DMS79 (cell line): ENCODE measurements at places on chromosomes 16 and 17.

DNA sequence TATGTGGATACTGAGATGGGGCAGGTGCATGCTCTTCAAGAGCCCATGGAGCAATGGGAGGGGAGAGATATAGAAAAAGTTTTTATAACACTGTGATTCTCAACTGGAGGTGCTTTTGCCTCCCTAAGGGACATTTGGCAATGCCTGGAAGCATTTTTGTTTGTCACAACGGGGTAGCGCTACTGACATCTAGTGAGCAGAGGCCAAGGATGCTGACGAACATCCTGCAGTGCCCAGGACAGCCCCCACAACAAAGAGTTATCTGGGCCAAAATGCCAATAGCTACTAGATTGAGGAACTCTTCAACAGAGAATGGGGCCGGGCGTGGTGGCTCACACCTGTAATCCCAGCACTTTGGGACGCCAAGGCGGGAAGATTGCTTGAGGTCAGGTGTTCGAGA, 67.2 kb upstream of the CLEC3A start:
- DNase-seq = no peak

GRCh38 chr16:30802936-30803335, 15.9 kb upstream of the ZNF629 start:
- DNase-seq = no peak

DNA sequence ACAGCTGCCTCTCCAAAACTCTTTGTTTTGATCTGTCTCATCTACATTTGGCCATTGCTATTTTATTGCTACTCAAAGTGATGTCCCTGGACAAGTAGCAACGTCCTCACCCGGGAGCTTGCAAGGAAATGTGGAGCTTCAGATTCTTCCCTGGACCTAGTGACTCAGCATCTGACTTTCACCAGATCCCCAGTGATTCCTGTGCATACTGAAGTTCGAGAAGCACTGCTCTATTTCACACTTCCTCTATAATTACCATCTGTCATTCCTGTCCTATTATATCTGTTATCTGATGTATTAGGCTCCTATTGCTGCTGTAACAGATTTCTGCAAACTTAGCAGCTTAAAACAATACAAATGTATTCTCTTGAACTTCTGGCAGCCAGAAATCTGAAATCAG, 28.5 kb upstream of the VAT1L start:
- no peak for DNase-seq

GRCh38 chr17:75113798-75114551, 4.2 kb downstream of the ARMC7 start:
- peak; percentile 60 for DNase-seq

GRCh38 chr17:75345514-75346167, 56.4 kb upstream of the SLC25A19 start:
- no peak for DNase-seq

- no peak for DNase-seq
These were observed 52.0 kb upstream of the SDK2 start for GRCh38 chr17:73696251-73696650.

- no peak for DNase-seq
These were observed 1471.3 kb downstream of the CDH11 start for GRCh38 chr16:63650550-63650949.

GRCh38 chr17:67881083-67881482, 55.8 kb downstream of the BPTF start:
- no peak for DNase-seq

GRCh38 chr16:65057184-65057583, 64.7 kb downstream of the CDH11 start:
- no peak for DNase-seq

- no peak for DNase-seq
These were observed 39.5 kb downstream of the COX4I1 start for GRCh38 chr16:85838876-85839585.

DNA sequence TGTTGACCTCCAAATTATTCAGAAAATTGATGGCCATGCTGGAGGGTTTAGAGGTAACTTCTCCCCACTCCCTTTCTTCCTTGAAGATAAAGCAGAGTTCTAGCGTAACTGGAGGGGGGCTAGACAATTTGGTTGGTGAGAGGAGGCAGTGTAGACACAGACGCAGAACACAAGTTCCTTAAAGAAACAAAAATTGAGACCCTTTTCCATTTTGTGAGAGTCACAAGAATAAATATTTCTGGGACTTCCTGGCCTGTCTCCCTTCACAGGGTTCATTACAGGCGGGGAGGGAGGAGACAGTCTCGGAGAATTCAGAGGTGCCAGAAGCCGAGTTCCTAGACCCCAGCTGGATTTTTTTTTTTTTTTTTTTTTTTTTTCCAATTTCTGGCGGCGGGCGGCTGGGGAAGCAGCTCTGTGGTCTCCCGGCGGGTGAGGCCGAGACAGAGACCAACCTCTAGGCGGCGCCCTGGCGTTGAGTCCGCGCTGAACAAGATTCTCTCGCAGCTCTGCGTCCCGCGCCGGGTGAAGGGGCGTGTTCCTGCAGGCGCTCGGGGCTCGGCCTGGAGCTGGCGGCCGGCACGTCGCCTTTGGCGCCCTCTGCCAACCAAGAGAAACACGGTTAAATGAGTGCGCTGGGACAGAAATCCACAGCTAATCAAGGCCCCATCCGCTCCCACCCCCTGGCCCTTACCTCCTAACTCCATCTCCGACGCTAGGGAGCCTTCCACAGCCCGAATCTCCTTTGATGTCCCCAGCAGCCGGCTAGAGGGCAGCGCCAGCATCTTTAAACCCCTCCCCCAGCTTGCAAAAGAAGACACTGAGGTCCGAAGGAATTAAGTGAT, 10.2 kb upstream of the HOXB9 start:
- no peak for DNase-seq

DNA sequence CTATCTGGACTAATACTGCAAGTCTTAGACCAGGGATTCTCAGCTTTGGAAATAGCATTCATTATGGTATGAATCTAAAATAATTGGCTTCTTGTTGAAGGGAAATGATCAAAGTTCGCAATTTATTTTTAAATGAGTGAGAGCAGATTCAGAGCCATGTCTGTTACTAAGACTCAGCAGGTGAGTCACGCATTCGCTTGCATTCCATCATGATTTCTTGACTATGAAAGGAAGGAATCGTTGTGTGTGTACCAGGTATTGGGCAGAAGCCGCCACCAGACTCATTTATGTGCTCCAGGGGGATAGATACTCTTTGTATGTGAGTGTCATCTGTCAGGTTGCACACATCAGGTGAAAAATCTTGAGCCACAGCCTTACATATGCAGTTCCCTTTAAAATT, 10.8 kb downstream of the GSG1L2 start:
- DNase-seq = no peak

DNA sequence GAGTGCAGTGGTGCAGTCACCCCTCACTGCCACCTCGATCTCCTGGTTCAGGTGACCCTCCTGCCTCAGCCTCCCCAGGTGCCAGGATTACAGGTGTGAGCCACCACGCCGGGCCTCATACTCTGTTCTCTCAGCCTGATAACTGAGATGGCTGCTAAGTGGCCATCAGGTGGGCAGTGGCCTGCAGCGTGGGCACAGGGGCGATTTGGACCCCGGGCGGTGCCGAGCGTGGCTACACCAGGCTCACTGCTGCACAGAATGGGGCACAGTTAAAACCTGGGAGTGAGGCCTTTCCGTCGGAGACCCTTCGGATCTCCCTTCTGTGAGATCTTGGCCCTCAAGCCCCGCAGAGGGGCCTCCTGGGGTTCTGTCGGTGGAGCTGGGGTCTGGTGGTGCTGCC, 11.5 kb downstream of the CACNA1H start:
- DNase-seq = no peak

GRCh38 chr17:53794875-53795274, 27.9 kb upstream of the KIF2B start:
- no peak for DNase-seq

DNA sequence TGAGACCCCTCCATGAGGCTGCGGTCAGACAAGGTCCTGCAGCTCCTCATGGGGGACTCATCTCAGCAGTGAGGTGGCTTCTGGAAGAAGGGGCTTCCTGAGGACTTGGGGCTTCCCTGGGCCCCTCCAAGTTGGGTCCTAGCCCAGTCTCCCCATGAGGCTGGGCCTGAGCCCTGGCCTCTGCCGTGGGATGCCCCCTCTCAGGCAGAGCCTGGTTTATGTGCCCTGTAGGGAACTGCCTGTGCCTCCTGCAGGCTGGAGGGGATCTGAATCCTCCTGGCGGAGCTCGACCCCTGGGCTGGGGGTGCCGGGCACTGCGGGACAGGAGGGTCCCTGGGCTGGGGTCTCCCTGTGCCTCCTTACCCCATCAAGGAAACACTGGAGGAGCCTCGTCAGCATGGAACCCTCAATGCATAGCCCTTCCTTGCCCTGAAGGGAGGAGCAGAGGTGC, 45.8 kb downstream of the TNFRSF13B start:
- DNase-seq = no peak

- no peak for DNase-seq
These were observed 762 bp downstream of the PYCARD start for GRCh38 chr16:31201582-31202413.
